ENCODE measurements at places on chromosomes 3 and 15. TPM values are rescaled to one million over a fixed set of nuclear protein-coding genes. Genes with fewer than 3 reads are reported as not detected.

- DNase-seq: no peak
Measured at GRCh38 chr3:45969953-45970352, 25.7 kb downstream of the FYCO1 start.

DNA sequence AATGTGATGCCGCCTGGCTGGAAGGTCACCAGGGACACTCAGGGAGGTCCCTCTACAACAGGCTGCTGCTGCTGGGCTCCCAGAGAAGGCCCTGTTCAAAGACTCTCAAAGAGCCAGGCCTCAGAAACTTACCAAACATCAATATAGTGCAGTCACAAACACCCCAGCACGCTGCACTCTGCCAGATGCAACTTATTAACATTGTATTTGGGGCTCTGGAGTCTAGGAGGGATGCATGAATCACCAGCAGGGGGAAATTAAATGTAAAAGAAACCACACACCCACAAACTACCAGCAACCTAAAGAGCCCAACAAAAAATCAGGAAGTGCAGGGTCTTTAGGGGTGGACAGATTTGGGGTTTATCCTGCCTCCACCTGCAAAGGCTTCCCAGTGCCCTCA is 74.6 kb upstream of the SPATA12 start:
- no peak for DNase-seq

GPR171 gene
- polyA plus RNA-seq: not detected

DNA sequence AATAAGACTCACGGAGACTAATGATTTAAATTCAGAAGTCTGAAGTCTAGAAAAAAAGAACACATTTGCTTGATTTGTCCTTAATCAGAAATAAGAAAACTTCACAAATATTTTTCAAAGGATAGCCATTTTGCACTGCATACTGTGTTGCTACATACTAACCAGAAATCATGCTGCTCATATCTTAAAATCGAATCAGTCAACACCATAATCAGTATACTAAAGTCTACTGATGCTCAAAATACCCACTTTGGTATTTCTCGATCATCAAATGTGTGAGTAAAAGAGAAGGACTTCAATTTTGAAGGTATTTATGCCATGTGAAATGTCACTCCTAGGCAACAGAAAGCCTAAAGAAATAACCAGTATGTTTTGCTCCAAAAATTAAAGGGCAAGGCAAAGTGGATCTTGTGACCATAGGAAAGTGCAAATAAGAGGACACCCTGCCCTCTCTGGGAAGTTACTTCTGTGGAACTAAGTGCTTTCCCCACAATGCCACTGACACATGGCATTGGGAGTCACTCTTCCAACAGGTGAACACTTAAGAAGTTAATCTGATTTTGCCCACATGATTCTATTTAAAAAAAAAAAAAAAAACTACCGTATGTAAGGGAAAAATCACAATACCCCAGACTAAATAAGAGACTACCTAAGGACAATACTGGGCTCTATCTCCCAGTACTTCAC is 2.7 kb downstream of the LRIG1 start:
- no peak for DNase-seq

- DNase-seq: peak; percentile 23
Measured at GRCh38 chr3:182713743-182714517, 79.4 kb upstream of the ATP11B start.

- DNase-seq: no peak
Measured at GRCh38 chr3:129536374-129536667, 6.7 kb upstream of the H1-8 start.

CDCP1 gene
- polyA plus RNA-seq: 1.3 TPM

GRCh38 chr3:79339846-79340245 is 428.0 kb downstream of the ROBO1 start:
- no peak for DNase-seq

HTR3E gene
- not detected for polyA plus RNA-seq

UBAP1L gene
- polyA plus RNA-seq: 0.72 TPM

GRCh38 chr3:74590620-74591262 is 23.7 kb downstream of the CNTN3 start:
- DNase-seq: no peak

- no peak for DNase-seq
Measured at GRCh38 chr3:13498354-13499060, 18.4 kb downstream of the HDAC11 start.

DNA sequence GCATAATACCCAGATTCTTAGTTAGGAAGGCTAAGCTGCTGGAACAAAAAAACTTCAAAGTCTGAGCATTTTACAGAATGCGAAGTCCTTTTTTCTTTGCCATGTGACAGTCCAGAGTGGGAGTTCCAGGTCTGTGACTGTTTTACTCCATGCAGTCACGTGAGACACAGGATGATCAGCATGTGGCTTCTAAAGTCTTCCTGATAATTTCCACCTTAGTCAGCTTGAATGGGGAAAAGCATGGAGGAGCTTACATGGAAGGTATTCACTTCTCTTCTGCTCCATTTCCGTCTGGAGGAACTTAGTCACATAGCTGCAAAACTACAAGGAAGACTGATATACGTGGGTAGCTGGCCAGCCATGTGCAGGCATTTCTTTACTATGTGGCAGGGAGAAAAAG is 1.7 kb downstream of the SNTN start:
- no peak for DNase-seq

DNA sequence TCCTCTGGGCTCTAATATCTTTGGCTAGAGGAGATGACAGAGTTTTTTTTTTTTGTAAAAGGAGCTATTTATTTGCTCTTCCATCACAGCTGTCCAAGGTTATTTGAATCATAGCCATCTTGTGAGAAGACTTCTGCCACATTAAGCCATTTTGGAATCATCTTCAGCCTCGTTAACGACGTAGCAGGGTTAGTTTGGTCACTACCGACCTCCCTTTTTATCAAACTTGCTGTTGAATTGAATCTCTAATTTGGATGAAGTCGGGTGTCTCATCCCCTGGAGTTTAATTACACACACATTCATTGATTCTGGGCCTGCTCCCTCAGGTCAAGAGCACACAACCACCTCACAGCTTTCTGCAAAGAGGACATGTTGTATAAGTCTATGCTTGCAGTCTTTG is 238.7 kb downstream of the CPNE4 start:
- DNase-seq: no peak

DNA sequence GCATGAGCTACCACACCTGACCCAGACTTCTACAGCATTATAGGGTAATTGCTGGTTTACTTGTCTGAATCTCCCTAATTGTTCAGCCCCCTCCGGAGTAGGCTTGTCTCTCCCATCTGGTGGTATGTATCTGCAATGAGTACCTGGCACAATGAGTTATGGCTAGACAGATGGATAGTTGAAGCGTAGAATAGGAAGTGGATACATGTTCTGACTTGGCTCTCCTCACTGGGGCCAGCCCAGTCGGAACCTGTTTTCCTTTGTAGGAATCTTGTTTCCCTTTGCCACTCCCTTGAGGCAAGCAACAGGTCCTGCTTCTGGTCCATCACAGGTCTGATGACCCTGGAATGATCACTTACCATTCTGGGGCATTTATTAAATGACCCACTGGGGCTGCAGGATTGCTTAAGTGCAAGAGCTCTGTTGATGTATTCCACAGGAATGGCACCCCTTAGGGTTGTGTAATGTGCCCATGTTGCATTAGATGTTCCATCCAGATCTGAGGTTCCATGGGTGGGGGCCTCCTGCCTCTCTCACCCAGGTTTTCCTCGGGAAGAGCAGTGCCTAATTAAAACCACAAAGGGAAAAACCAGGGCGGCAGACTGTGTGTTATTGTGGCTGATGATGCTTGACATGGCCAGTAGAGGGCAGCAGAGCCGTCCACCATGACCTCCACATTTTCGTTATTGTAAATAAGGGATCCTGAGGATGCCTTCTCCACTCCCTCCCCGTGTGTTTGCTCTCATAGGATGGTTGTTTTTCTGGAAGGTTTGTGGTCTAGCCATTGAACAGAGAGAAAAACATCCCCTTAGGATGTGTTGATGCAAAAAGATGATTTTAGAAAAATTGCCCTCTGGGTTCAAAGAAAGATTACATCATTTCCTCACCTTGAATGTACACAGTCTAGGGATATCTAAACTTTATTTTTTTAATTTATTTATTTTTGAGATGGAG is 58.0 kb downstream of the CMTM8 start:
- DNase-seq: no peak
